T-helper 17 cell (primary cell): ENCODE measurements at places on chromosomes 1 and 21. TPM values are rescaled to one million over a fixed set of nuclear protein-coding genes. Genes with fewer than 3 reads are reported as not detected.

Gene PHC2
- total RNA-seq: 37.0 TPM

Gene LEPR
- total RNA-seq: 5.8 TPM

Gene TMEM81
- total RNA-seq: 1.7 TPM

GRCh38 chr1:156691665-156692440 is 13.5 kb downstream of the CRABP2 start:
- no peak overlapping the region for H3K27ac ChIP-seq
- peaks cover 70% of the 10 kb centered on the region for H3K27me3 ChIP-seq
- no peak overlapping the region for H3K4me3 ChIP-seq
- peaks cover 29% of the 10 kb centered on the region for H3K4me1 ChIP-seq
- no peak for DNase-seq

- no peak overlapping the region for H3K4me3 ChIP-seq
- H3K36me3 ChIP-seq: no peaks in the 10 kb centered on the region
- H3K4me1 ChIP-seq: no peaks in the 10 kb centered on the region
- H3K27me3 ChIP-seq: peaks cover 19% of the 10 kb centered on the region
- DNase-seq: no peak
Measured at GRCh38 chr21:26743524-26743923, 101.7 kb downstream of the ADAMTS1 start.

- peaks cover 9% of the 10 kb centered on the region for H3K4me1 ChIP-seq
- H3K4me3 ChIP-seq: peak overlapping the region; percentile 15
- peaks cover 10% of the 10 kb centered on the region for H3K27me3 ChIP-seq
- H3K27ac ChIP-seq: no peak overlapping the region
Measured at GRCh38 chr21:42493109-42494060, 2.6 kb downstream of the RSPH1 start.

DNA sequence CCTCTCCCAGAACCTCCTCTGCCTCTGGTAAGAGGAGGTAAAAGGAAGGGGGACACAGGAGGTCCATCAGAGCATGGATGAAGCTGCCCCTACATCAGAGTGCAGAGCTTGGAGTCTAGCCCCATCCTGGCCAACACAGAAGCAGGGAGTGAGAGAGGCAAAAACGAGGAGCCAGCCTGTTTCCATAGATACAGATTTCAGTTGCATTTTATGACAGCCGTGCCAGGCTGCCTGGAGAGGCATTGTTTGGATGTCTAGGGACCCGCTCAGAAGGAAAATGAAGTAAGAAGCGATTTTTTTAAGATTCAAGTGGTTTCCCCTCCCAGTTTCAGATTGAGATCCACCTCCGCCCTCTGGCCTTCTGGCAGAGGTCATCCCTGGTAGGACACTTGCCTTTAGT is 11.5 kb upstream of the GJA8 start:
- peaks cover 5% of the 10 kb centered on the region for H3K4me1 ChIP-seq
- DNase-seq: no peak
- peaks cover 11% of the 10 kb centered on the region for H3K27me3 ChIP-seq
